ENCODE measurements at places on chromosomes 16 and 17. TPM values are rescaled to one million over a fixed set of nuclear protein-coding genes. Genes with fewer than 3 reads are reported as not detected.

GRCh38 chr16:54878301-54878700, 52.4 kb upstream of the IRX5 start:
- no peak for DNase-seq

- peak; percentile 38 for DNase-seq
These were observed at the start of gene C1QTNF1 for GRCh38 chr17:79023886-79024771. Gene C1QTNF1, plus strand, starts transcription at chr17:79024169. Its CDS starts 19,800 bp downstream, at chr17:79043969.

DNA sequence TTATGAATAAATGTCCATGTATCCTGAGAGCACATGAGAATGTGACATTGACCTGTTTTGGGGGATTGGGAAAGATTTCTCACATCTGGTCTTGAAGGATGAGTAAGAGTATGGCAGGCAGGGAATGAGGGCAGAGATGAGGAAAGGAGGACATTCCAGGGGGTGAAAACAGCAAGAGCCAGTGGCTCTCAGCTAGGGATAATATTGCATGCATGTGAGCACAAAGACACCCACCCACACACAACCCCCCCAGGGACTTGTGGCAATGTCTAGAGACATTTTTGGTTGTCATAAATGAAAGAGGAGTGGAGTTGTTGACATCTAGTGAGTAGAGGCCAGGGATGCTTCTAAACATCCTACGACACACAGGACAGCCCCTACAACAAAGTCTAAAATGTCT, 6.0 kb downstream of the MYO1D start:
- DNase-seq = no peak

DNA sequence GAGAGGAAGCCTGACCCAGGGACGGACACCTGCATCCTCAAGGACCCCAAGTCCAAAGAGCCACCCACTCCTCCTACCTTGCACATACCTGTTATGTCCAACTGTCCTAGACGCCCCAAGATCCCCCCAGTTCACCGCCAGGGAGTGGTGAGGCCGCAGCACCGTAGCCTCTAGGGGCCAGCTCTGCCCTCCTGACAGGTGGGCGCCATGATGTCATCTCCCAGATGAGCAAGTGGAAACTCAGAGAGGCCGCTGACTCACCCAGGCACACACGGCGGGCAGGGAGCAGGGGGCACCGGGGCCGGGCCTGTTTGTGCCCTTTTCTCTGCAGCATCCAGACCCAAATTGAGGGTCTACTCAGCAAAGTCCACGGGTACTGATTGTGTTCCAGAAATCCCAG, 4.8 kb upstream of the ZNF469 start:
- DNase-seq = no peak

The RNF167 gene
- 13.1 TPM for total RNA-seq

The CD300LG gene
- total RNA-seq = not detected

Data from IMR-90 (cell line).